ENCODE measurements at places on chromosomes 12 and 14. TPM values are rescaled to one million over a fixed set of nuclear protein-coding genes. Genes with fewer than 3 reads are reported as not detected.

GRCh38 chr12:93904124-93904523 lies 226.9 kb downstream of the CRADD start:
- peaks cover 5% of the 10 kb centered on the region for H3K4me1 ChIP-seq
- no peak overlapping the region for H3K27ac ChIP-seq
- no peaks in the 10 kb centered on the region for H3K36me3 ChIP-seq
- no peaks in the 10 kb centered on the region for H3K27me3 ChIP-seq

- no peak for DNase-seq
- no peaks in the 10 kb centered on the region for H3K36me3 ChIP-seq
- H3K4me3 ChIP-seq = peak overlapping the region; percentile 44
- peaks cover 12% of the 10 kb centered on the region for H3K4me1 ChIP-seq
Observed at GRCh38 chr14:96592591-96593386, 90.6 kb downstream of the PAPOLA start.

- no peaks in the 10 kb centered on the region for H3K27me3 ChIP-seq
- H3K27ac ChIP-seq = no peak overlapping the region
- H3K36me3 ChIP-seq = no peaks in the 10 kb centered on the region
- no peaks in the 10 kb centered on the region for H3K4me1 ChIP-seq
- H3K4me3 ChIP-seq = no peak overlapping the region
Observed at GRCh38 chr12:99619389-99620158, 28.0 kb upstream of the GARIN6 start.

GRCh38 chr14:23640524-23641141 lies 4.5 kb downstream of the DHRS2 start:
- no peaks in the 10 kb centered on the region for H3K27me3 ChIP-seq
- DNase-seq = no peak
- H3K27ac ChIP-seq = no peak overlapping the region
- H3K36me3 ChIP-seq = no peaks in the 10 kb centered on the region
- H3K4me3 ChIP-seq = no peak overlapping the region
- peaks cover 19% of the 10 kb centered on the region for H3K4me1 ChIP-seq

DNA sequence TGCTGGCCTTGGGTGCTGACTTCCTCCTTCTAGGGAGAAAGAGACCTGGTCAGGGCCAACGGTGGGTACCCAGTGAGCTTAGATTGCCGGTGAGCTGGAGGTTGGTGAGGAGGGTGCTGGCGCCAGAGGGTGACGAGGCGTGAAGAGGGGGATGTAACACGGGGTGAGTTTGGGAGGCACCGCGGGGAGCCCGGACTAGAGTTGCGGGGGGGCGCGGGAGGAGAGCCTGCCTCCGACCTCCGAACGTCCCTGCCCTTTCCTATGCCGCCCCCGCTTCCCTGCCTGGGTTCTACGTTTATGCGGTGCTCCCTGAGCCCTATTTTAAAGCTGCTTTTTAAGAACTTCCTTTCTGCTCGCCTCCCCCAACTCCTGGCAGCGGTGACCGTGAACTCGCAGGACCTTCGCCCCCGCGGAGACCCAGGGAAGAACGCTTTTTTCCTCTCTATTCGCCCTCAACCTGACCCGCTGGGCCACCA lies 18.6 kb downstream of the OR6S1 start:
- no peaks in the 10 kb centered on the region for H3K27me3 ChIP-seq
- H3K4me1 ChIP-seq = peaks cover 52% of the 10 kb centered on the region
- DNase-seq = no peak
- H3K4me3 ChIP-seq = no peak overlapping the region

The LRFN5 gene
- total RNA-seq = 4.1 TPM

GRCh38 chr12:103379670-103380069 lies 116.1 kb downstream of the C12orf42 start:
- no peak for DNase-seq
- H3K27me3 ChIP-seq = no peaks in the 10 kb centered on the region
- H3K27ac ChIP-seq = no peak overlapping the region
- H3K36me3 ChIP-seq = no peaks in the 10 kb centered on the region
- no peaks in the 10 kb centered on the region for H3K4me1 ChIP-seq
- no peak overlapping the region for H3K4me3 ChIP-seq

DNA sequence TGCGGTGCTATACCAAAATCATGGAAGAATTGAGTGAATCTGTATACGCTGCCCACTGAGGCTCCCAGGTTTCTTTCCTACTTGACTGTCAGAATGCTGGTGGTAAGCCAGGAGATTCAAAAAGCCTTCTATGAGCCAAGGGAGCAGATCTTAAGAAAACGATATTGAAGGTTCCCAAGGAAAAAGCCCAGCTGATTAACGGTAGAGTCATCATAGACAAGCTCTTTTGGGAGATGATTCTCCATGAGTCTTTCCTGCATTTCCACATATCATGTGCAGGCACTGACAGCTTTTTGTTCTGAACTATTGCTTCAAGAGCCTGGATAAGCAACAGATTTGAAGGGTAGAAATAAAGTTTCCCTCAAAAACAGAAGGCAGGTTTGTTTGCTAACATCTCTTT lies 17.5 kb downstream of the SLC35F4 start:
- no peaks in the 10 kb centered on the region for H3K36me3 ChIP-seq
- DNase-seq = no peak
- H3K4me3 ChIP-seq = no peak overlapping the region
- no peak overlapping the region for H3K27ac ChIP-seq

DNA sequence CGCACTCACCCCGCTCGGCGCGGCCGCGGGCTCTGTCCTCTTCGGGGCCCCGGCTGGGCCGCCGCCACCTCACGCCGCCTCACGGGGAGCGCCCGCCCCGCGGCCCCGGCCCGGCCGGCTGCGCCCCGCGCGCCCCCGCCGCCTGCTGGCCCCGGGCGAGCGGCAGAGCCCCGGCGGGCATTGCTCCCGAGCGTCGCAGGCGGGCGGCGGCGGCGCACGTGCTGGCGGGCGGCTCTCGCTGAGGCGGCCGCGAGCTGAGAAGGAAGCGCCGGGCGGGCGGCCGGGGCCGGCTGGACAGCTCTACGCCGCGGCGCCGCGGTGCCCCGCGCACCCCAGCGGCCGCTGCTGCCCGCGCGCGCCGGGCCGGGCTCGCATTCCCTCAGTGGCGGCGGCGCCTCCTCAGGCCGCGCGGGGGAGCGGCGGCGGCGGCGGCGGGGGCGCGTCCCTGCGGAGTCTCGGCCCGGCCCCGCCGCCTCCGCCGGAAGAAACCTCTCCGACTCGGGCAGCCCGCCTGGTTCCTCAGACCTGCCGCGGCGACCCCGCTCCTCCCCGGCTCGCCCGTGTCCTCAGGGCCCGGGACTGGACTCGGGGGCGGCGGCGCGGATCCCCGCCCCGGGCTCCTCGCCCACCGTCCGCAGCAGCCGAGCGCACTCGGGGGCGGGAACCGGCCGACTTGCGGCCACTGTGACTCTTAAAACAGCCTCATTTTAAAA lies at the start of gene PITPNM2:
PITPNM2 (minus strand) TSS at position 347 of the 713 bp plus-strand sequence. CDS start 116,500 bp downstream, outside the sequence.
- H3K27me3 ChIP-seq = no peaks in the 10 kb centered on the region
- H3K4me1 ChIP-seq = peaks cover 40% of the 10 kb centered on the region
- peak within 1 kb of the TSS; percentile 76 for H3K4me3 ChIP-seq
- H3K36me3 ChIP-seq = peaks cover 4% of the 10 kb centered on the region
- H3K27ac ChIP-seq = peak within 1 kb of the TSS; percentile 86
- DNase-seq = no peak

DNA sequence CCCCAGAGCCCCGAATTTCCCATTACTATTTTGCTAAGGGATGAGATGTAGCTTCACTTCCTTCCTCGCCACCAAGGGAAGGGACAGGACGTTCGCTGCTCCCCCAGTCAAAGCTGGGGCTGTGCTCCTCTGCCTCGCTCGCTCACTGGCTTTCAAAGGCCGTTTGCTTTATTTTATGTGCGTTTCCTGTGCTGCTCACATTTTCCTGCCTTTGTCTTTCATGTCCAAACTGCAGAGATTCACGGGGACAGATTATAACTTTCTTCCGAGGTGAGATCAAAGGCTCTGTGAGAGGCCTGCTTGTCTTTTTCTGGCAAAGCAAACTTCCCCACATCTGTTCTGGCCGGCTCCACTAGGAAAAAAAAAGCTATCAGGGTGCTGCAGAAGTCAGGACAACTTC lies 76.0 kb upstream of the FZD10 start:
- no peak overlapping the region for H3K27ac ChIP-seq
- no peak overlapping the region for H3K4me3 ChIP-seq
- no peak for DNase-seq
- no peaks in the 10 kb centered on the region for H3K36me3 ChIP-seq
- no peaks in the 10 kb centered on the region for H3K27me3 ChIP-seq
- no peaks in the 10 kb centered on the region for H3K4me1 ChIP-seq

DNA sequence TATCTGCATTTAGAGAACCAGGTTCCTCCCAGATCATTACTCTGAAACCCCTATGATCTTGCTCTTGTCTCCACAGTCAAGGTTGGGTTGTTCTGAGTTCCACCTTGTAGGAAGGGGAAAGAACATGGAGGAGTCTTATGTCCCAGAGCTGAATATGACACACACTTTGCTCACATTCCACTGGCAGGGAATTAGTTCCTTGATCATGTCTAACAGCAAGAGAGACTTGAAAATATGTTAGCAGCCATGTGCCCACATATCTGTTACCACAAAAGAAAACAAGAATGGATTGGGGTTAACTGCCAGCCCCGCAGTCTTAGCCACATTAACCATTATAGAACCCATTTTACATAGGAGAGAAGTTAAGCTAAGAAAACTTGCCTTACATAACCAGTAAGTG lies 71.1 kb upstream of the MDM1 start:
- no peaks in the 10 kb centered on the region for H3K27me3 ChIP-seq
- no peak overlapping the region for H3K27ac ChIP-seq
- H3K4me3 ChIP-seq = no peak overlapping the region
- peaks cover 38% of the 10 kb centered on the region for H3K4me1 ChIP-seq

- no peak overlapping the region for H3K4me3 ChIP-seq
- no peaks in the 10 kb centered on the region for H3K36me3 ChIP-seq
- H3K27ac ChIP-seq = no peak overlapping the region
Observed at GRCh38 chr12:26172539-26172938, 22.8 kb upstream of the SSPN start.

DNA sequence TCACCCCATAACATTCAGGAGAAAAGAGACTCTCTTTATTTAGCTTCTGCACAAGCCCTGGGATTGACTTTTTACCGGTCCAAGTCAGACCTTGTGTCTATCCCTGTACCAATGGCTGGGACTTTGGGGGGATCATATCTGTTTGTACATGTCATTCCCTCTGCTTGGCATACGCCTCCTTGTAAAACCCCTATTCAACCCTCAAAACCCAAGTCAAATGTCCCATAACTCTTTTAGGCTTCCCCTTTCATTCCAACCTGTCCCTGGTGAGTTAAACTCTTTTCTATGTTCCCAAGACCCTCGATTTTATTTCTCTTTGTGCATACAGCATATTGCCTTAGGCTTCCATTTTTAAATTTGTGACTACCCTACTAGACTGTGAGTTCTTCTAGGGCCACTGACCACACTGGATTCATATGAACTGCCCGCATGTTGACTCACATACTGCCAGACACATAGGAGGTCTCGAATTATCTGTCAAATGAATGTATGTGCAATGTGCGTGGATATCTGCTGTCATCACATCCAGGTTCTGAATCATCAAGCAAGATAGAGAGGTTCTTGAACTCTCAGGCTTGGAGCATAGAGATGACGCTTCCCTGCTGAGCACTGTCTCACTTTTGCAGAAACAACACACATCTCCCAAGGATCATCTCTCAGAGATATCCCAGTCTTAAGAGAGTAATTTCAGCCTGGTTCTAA lies 548.6 kb upstream of the TBX3 start:
- H3K36me3 ChIP-seq = no peaks in the 10 kb centered on the region
- no peaks in the 10 kb centered on the region for H3K27me3 ChIP-seq
- H3K27ac ChIP-seq = no peak overlapping the region
- no peaks in the 10 kb centered on the region for H3K4me1 ChIP-seq

- no peaks in the 10 kb centered on the region for H3K27me3 ChIP-seq
- H3K36me3 ChIP-seq = no peaks in the 10 kb centered on the region
- DNase-seq = no peak
- no peak overlapping the region for H3K4me3 ChIP-seq
- peaks cover 15% of the 10 kb centered on the region for H3K4me1 ChIP-seq
Observed at GRCh38 chr14:50308363-50308915, 3.6 kb downstream of the L2HGDH start.

The PROX2 gene
- not detected for total RNA-seq

GRCh38 chr12:113334786-113335539 lies at the start of gene SLC8B1:
SLC8B1 (minus strand) TSS chr12:113335109; CDS start chr12:113332878, 2,231 bp downstream.
- H3K27me3 ChIP-seq = no peaks in the 10 kb centered on the region
- peak within 1 kb of the TSS; percentile 66 for H3K4me3 ChIP-seq
- H3K27ac ChIP-seq = peak within 1 kb of the TSS; percentile 84
- H3K36me3 ChIP-seq = peaks cover 25% of the 10 kb centered on the region
